ENCODE measurements at places on chromosomes 1 and 21.

- DNase-seq = peak; percentile 89
Observed at GRCh38 chr1:153977250-153978240, at the start of gene JTB. TSS of gene JTB (minus strand) at chr1:153977674. CDS start at chr1:153977252, 422 bp downstream.

DNA sequence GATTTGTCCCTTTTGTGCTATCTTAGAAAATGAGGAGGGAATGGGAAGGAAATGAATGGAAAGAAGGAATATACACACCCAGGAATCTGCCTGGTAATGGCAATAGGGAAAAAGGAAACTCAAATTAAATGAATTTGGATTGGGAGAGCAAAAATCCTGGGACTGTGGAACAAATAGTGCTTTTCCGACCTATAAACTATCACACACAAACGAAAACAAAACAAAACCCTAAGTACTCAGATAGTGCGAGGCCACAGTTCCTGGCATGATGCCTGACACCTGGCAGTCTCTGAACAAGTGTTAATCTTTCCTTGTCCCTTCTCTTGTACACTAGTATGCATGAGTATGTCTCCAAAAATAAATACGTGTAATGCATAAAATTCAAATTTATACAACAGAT lies 319.8 kb upstream of the SPAG17 start:
- DNase-seq = no peak

- no peak for DNase-seq
Observed at GRCh38 chr1:166840309-166841274, 1.3 kb downstream of the POGK start.

- DNase-seq = no peak
Observed at GRCh38 chr1:59078070-59078800, 218.7 kb upstream of the FGGY start.

DNA sequence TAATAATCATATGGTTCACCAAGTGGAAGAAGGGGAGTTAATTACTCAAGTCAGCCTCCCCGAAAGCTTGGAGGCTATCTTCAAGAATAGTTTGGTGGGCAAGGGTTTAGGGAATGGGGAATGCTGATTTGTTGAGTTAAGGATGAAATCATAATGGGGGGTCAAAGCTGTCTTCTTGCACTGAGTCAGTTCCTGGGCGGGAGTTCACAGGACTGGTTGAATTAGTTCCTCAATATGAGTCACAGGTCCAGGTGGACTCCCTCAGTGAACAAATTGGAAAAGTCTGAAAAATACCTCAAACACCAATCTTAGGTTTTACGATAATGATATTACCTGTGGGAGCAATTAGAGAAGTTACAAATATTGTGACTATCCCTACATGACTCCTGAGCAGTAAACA lies 115.2 kb upstream of the COA6 start:
- DNase-seq = no peak

GRCh38 chr21:20451046-20451445 lies 547.2 kb upstream of the NCAM2 start:
- DNase-seq = no peak

- no peak for DNase-seq
Observed at GRCh38 chr1:227888404-227889046, 59.2 kb downstream of the WNT9A start.

DNA sequence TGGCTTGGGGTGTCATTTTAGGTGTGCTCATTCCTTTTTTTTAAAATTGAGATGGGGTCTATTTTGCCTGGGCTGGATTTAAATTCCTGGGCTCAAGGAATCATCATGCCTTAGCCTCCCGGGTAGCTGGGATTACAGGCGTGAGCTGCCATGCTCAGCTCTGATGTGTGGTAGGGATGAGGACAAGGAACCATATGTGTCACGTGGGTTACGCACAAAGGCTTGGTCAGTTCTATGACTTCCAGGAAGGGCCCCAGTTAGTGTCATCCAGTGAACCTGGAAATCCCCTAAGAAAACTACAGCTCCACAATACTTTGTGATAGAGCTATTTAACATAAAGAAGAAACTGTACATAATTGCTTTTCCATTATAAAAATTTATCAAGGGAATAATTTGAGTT lies 6.7 kb upstream of the METTL25B start:
- DNase-seq = no peak

DNA sequence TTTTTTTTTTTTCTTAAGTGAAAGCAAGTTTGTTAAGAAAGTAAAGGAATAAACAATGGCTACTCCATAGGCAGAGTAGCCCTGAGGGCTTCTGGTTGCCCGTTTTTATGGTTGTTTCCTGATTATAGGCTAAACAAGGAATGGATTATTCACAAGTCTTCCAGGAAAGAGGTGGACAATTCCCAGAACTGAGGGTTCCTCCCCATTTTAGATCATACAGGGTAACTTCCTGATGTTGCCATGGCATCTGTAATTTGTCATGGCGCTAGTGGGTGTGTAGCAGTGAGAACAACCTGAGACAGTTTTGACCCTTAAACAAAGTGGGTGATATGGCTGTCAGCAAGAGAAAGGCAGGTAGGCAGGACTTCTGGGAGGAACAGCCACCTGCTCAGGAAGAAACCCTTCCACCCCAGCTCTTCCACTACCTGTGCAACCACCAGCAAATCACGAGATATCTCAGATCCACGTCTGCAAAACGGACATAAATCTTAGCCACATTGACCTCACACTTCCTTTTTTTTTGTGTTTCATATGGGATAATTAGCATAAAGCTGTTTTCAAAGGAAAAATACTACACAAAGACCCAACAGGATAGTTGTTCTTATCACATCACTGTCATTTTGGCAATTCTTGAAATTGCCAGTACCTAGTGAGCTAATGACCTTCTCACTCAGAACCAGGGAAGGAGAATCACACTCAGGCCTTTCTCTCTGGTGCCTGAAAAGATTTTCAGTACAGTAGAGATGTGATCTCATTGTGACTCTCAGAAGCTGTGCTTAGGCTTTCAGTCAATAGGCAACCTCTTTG lies 34.8 kb upstream of the DUSP10 start:
- no peak for DNase-seq

DNA sequence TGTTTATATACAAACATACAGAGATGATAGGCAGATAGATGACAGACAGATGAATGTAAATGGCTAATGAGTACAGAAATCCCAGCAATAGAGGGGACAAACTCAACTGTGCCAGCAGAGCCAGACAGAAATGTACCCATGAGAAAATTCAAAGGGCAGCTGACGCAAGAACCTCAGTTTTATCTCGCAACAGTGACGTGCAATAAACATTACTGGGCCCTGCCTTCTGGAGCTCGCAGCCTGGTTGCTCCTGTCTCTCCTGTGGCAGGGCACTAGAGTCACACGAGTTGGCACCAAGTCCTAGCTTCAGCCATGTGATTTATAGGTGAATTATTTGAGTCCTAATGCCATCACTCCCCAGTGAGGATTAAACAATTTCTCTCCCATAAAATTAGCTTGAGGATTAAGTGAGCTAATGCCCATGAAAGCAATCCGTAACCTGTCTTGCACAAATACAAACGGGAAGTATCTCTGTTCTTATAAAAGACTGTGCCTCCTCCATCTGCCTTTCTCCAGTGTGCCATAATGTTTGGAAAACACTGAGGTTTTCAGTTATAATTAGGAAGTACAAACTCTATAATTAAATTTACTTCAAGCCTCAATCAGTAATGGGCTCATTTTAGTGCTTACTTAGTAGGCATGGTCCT lies 50.7 kb downstream of the VAV3 start:
- no peak for DNase-seq

DNA sequence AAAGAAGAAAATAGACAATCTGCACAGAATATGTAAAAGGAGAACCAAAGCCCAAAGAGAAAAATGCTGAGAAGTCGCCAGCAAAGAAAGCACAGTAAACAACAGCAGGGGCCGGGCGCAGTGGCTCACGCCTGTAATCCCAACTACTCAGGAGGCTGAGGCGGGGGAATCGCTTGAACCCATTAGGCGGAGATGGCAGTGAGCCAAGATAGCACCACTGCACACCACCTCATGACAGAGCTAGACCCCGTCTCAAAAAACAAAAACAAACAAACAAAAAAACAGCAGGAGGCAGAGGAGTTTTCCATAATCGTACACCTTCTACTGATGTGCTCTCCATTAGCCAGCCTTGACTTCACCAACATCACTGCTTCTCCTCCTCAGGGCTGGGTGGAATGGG lies 153.2 kb downstream of the LYPLAL1 start:
- no peak for DNase-seq

GRCh38 chr1:30786264-30786991 lies 28.9 kb upstream of the LAPTM5 start:
- no peak for DNase-seq

- DNase-seq = peak; percentile 34
Observed at GRCh38 chr1:48688102-48688760, 88.5 kb downstream of the BEND5 start.

- DNase-seq = no peak
Observed at GRCh38 chr1:164311377-164311776, 247.6 kb upstream of the PBX1 start.

DNA sequence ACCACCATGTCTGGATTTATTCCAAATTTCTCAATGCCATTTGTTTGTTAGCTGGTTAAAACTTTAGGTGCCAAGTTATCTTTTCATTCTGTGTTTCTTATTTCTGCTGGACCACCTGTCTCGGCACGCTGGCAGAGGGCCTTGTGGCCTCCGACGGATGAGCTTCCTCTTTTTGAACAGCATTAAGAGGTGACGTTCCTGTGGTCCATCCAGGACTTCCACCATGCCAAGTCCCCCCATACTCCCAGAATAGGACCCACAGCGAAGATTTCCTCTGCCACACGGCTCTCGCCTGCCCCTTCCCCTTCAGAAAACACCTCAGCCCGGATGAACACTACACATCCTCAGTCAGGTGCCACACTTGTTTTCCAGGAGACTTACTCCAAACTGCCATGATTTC lies 73.8 kb downstream of the NTPCR start:
- DNase-seq = no peak

DNA sequence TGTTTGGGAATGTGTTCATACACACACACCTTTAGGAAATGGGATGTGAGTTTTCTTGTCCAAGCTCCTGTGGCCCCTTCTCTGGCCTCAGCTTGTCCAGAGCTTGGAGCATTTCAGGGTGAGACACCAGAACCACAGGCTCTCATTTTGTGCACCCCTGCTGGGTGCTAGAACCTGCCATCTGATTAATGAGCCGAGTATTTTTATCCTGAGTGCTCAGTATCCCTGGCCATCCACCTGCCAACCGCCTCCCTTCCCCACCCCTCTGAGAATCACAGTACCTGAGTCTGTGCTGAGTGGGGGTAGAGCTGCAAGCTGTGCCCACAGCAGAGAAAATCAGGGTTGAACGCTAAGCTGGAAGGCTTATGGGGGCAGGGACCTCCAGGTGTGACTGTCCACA lies 1.4 kb downstream of the CASQ1 start:
- no peak for DNase-seq

- no peak for DNase-seq
Observed at GRCh38 chr1:3087049-3087448, 18.0 kb downstream of the PRDM16 start.

GRCh38 chr1:182761396-182762395 lies 27.9 kb upstream of the NPL start:
- DNase-seq = no peak

- DNase-seq = peak; percentile 63
Observed at GRCh38 chr1:155012026-155012546, 9.5 kb downstream of the ZBTB7B start.

DNA sequence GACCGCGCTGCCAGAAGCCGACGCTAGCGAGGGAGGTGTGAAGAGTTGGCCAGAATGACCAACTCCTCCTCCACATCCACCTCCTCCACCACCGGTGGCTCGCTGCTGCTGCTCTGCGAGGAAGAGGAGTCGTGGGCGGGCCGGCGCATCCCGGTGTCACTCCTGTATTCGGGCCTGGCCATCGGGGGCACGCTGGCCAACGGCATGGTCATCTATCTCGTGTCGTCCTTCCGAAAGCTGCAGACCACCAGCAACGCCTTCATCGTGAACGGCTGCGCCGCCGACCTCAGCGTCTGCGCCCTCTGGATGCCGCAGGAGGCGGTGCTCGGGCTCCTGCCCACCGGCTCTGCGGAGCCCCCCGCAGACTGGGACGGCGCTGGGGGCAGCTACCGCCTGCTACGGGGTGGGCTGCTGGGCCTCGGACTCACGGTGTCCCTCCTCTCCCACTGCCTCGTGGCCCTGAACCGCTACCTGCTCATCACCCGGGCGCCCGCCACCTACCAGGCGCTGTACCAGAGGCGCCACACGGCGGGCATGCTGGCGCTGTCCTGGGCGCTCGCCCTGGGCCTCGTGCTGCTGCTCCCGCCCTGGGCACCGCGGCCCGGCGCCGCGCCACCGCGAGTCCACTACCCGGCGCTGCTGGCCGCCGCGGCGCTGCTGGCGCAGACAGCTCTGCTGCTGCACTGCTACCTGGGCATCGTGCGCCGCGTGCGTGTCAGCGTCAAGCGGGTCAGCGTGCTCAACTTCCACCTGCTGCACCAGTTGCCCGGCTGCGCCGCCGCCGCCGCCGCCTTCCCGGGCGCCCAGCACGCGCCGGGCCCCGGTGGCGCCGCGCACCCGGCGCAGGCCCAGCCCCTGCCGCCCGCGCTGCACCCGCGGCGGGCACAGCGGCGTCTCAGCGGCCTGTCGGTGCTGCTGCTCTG lies 1.2 kb downstream of the GPR88 start:
- DNase-seq = peak; percentile 56

DNA sequence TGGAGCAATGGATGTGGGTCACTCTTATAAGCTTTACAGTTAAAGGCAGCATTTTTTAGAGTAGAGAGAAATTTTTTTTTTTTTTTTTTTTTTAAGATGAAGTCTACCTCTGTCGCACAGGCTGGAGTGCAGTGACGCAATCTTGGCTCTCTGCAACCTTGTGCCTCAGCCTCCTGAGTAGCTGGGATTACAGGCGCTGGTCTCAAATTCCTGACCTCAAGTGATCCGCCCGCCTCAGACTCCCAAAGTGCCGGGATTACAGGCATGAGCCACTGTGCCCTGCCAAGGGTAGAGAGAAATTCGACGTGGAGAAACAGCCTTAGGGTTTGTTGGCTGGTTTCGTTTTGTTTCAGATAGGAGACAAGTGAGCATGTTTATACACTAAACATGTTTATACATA lies 594.2 kb upstream of the ADAMTS5 start:
- DNase-seq = no peak

DNA sequence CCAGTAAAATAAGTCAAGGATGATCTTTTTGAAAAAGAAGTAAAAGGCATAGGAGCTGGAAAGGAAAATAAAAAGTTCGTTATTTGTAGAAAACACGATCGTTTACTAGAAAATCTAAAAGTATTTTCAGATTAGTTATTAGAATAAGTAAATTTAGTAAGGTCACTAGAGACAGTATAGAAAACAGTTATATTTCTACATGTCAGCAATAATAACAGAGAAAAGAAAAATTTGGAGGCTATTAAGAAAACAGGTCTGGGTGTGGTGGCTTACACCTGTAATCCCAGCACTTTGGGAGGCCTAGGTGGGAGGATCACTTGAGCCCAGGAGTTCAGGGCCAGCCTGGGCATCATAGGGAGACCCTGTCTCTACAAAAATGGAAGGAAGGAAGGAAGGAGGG lies 181.3 kb downstream of the VPS13D start:
- DNase-seq = no peak

DNA sequence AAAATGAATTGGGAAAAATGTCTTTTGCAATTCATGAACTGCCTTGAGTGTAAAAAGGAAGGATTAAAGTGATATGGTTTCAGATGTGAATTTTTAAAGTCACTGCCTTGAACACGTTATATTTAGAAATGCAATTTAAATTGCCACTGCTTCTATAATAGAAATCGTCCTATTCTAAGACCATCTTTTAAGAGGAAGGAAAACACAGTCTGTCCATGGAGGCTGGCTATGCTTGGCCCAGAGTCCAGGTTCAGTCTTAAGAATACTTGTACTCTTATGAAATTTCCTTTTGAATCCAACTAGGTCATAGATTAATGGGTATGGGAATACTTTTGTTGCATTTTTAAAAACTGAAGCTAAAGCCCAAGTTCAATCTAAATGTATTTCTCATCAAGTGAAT lies 86.0 kb downstream of the PCNX2 start:
- DNase-seq = no peak

- DNase-seq = peak; percentile 60
Observed at GRCh38 chr1:219927956-219928790, at the start of gene SLC30A10. TSS of gene SLC30A10 (minus strand) at chr1:219928557. CDS start at chr1:219928440, 117 bp downstream.

Measured in HEK293T (cell line).